ENCODE measurements at places on chromosomes 6 and 20. TPM values are rescaled to one million over a fixed set of nuclear protein-coding genes. Genes with fewer than 3 reads are reported as not detected.

SUMO4 gene
- 0.14 TPM for polyA plus RNA-seq

ARFGEF3 gene
- polyA plus RNA-seq: 7.6 TPM

PRND gene
- polyA plus RNA-seq: not detected

CRISP3 gene
- polyA plus RNA-seq: 0.59 TPM

ATP9A gene
- 3.3 TPM for polyA plus RNA-seq

SPDEF gene
- polyA plus RNA-seq: 4.6 TPM

PNLDC1 gene
- 0.19 TPM for polyA plus RNA-seq

HLA-DOA gene
- polyA plus RNA-seq: 4.6 TPM

TMEM74B gene
- 10.3 TPM for polyA plus RNA-seq

DEFB132 gene
- not detected for polyA plus RNA-seq

SLC24A3 gene
- polyA plus RNA-seq: 1.9 TPM

DNMT3B gene
- polyA plus RNA-seq: 0.79 TPM

RBBP8NL gene
- 0.21 TPM for polyA plus RNA-seq

PERP gene
- 32.6 TPM for polyA plus RNA-seq

Measured in lung (tissue), 17 donors.